ENCODE measurements at places on chromosomes 3 and 15.

DNA sequence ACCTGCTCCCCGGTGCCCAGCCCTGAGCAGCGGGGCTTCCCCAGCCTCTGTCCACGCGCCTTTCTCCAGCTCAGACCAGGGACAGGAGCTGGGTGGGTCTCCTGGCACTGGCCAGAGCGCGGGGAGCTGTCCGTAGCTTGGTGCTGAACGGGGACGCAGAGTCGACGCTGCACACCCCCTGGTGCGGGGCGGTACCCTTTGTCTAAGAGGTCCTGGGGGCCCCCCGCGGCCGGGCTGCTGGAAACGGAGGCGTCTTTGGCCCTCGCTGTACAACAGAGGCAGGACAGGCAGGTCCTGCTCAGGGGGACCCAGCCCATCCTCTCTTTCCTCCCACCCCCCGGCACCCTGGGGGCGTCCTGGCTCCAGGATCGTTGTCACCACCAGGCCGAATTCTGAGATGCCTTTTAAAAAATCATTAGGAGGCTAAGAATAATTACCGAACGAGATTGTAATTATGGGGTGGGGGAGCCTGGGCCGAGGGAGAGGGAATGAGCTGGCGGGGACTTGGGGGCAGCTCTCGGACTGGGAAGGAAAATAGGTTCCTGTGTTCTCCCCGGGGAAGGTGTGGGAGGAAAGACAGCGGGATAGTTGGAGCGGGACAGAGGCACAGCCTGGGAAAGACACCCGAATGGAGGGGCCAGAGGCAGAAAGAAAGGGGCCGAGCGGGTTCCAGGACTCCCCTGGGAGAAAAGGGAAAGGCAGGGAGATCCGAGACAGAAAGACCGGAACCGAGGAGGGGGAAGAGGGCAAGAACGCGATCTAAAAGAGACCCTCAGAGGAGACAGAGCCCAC is 4.1 kb upstream of the SKOR1 start:
- no peak for DNase-seq

- no peak for DNase-seq
Measured at GRCh38 chr3:52310861-52311575, 5.1 kb upstream of the DNAH1 start.

- no peak for DNase-seq
Measured at GRCh38 chr3:15315003-15315402, 17.4 kb downstream of the SH3BP5 start.

- peak; percentile 25 for DNase-seq
Measured at GRCh38 chr3:190444576-190445145, 5.0 kb downstream of the TMEM207 start.

- DNase-seq: no peak
Measured at GRCh38 chr3:144289057-144289456, 317.4 kb downstream of the DIPK2A start.

DNA sequence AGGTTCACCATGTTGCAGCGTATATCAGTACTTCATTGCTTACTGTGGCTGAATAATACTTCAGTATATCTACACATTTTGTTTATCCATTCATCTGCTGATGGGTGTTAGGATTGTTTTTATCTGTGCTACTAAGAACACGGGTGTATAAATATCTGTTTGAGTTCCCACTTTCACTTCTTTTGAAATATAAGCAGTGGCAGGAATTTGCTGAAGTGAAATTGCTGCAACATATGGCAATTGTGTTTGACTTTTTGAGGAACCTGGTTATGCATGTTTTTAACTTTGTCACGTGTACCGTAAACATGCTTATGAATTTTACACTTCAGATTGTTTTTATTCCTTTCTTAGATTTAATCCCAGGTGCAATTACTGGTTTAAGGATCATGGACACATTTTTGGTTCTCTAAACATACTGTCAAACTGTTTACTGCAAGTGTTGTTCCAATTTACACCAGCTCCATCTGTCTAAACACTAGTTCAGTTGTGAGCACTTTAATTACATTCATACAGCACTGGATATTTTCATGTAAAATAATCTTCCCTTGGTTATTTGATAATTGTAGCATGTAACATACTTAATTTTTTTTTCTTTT is 23.1 kb downstream of the TRAK1 start:
- DNase-seq: no peak

DNA sequence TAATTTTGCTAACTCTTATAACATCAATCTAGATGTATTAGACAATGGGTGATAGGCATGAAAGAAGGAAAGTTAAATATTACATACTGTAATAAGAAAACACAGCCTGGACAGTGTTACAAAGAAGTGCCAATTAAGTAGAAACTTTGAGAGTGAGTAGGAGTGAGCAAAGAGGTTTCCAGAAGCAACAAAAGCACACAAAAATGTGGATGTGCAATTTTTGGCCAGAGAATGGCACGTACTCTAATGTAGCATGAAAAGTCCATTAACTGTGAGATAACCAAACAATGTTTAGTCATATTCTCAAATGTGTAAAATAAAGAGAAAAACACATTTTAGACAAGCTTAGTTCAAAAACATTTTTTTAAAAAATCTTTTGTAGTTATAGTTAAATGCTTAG is 567.3 kb downstream of the ROBO1 start:
- DNase-seq: no peak

DNA sequence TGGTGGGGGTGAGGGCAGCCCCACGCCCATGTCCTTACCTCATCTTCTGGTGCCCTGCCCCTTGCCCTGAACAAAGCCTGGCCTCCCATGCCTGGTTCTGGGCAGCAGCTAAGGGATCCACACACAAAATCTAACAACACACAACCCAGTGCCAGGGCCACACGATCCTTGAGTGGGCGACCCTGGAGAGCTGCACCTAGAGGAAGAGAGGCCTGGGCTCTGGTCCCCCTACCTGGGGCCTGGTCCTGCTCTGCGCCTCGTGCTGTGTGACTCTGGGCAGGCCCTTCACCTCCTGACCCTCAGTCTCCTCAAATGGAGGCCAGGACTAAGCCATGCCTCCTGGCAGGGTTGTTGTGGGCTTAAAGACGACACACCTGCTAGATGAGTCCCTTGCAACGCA is 20.0 kb upstream of the C3orf22 start:
- no peak for DNase-seq

GRCh38 chr15:52204657-52205056 is 13.5 kb upstream of the GNB5 start:
- DNase-seq: no peak

DNA sequence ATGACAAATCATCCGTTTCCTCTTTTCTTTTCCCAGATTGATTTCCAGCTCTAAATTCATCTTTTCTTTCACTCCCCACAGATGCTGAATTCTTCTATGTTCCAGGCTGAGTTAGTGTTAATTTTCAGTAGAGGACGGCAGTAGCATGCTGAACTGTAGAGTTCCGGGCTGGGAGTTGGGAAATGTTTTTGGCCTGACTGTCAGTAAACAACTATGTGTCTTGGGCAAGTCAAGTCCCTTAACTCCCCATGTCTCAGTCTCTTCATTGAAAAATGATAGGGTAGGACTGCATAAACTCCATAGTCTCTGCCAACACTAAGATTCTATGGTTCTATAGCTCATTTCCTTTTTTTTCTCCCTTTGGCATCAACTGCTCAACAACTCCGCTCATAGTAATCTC is 333.9 kb downstream of the TIGIT start:
- no peak for DNase-seq

- peak; percentile 18 for DNase-seq
Measured at GRCh38 chr3:62525281-62525680, 151.9 kb upstream of the FEZF2 start.

DNA sequence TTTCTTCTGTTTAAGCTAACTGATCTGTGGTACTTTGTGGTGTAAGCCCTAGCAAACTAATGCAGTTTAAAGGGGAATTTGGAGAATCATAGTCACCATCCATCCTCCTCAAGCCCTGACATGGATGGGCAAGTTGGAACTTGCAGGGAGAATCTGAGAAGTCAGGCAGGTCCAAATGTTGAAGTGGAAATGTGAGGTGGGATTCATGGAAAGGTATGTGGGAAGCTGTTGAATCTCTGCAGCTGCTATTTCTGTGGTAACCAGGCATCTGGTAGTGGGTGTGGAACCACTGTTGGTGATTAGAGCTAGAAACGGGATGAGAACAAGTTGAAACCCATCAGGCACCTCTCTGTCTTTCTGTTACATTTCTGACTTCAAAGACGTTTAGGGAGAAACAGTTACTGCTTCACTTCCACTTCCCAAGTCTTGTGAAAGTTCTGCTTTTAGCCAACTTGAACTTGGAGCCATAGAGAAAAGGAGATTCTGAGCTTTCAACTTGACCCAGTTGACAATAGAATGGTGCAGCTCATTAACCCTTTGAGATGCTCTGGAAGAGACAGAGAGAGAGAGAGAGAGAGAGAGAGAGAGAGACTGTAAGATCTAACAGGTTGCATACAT is 38.1 kb upstream of the NMNAT3 start:
- no peak for DNase-seq

GRCh38 chr3:37905346-37905745 is 43.7 kb downstream of the CTDSPL start:
- DNase-seq: no peak

DNA sequence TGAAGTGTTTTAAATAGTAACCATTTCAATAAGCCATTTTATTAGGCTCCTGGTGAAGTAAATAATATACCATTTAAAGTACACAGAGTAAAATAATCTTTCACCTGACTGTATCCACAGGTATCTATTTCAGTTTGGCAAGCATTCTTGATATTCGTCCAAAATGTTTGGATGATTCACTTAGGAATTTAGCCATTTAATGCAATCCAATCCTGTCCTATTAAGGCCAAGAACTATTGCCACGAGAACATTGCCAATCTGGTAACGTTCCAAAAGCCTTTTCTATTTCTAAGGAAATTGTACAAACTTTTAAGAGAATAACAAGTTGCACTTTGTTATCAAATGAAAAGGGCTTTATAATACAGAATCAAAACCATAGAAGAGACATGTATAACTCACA is 209.8 kb upstream of the THRB start:
- DNase-seq: no peak

- DNase-seq: no peak
Measured at GRCh38 chr15:68818066-68818768, 2.5 kb downstream of the ANP32A start.

DNA sequence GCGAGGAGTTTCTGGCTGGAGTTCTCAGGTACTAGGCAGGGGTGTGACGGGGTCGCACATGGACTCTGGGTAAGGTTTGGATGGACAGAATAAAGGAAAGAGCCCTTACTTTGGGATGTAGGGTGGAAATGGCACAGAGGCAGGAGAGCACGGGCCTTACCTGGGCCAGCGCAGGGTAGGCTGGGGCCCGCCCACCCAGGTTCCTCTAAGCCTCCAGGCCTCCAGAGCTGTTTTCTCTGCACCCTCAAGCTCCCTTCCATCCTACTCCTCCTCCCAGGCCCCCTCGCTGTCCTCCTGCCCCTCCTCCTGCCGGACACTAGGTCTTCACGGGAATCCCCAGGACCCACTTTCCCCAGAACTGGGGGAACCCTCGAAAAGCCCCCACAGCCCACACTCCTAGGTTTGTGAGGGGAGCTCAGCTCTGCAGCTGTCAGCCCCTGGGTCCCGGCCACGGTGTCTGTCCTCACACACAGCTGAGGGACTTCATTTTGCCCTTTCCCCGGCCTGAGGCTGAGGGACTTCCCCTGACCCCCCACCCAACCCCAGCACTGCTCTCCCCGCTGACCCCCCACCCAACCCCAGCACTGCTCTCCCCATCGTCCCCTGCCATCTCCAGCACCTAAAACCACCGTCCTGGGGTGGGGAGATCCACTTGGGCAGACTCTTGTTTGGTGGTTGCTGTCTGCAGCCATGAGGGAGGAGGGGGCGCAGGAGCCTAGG is 53.0 kb upstream of the PCSK6 start:
- DNase-seq: no peak

- no peak for DNase-seq
Measured at GRCh38 chr15:91118817-91119590, 18.9 kb downstream of the SV2B start.

- peak; percentile 71 for DNase-seq
Measured at GRCh38 chr15:63870487-63871209, 36.9 kb upstream of the HERC1 start.

DNA sequence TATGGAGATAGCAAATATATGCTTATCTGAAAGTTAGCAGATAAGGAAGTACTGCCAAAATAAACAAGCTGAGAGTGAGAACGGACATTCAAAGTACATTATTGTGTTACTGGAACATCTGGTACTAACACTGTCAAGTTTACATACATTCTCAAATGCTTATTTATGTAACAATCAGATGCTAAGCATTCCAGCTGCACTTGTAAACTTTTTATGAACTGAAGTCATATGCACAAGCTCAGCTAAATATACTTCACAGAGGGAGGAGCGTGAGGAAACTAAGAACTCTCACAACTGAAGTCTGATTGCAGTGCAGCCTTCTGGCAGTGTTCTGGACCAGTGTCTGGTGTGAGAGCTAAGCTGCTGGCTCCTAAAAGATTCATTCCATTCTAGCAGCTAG is 223.7 kb upstream of the NANOGP8 start:
- peak; percentile 93 for DNase-seq

DNA sequence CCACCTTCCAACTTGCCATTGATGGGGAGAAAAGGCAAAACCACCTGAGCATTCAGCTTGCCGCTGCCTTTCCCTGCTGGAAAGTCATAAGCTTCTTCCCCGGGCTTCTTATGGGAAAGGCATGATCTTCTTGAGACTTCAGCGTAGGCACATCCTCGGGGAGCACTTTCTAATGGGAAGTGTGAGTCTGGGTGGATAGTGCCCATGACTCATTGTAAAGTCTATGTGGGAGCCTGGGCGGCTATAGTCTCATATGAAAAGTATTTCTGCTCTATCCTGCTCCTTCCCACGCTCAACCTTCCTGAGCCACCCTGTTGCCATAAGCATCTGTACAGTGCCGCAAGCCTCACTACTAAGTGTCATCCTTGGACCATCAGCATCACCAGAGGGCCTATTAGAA is 309.9 kb upstream of the THBS1 start:
- peak; percentile 88 for DNase-seq
